Activated naive CD8-positive, alpha-beta T cell treated with anti-CD3 and anti-CD28 coated beads, Interleukin-2, amount 10 ng/mL, durations not matched to agents 7 days and 5 days (primary cell): ENCODE measurements at places on chromosomes 16 and 17.

DNA sequence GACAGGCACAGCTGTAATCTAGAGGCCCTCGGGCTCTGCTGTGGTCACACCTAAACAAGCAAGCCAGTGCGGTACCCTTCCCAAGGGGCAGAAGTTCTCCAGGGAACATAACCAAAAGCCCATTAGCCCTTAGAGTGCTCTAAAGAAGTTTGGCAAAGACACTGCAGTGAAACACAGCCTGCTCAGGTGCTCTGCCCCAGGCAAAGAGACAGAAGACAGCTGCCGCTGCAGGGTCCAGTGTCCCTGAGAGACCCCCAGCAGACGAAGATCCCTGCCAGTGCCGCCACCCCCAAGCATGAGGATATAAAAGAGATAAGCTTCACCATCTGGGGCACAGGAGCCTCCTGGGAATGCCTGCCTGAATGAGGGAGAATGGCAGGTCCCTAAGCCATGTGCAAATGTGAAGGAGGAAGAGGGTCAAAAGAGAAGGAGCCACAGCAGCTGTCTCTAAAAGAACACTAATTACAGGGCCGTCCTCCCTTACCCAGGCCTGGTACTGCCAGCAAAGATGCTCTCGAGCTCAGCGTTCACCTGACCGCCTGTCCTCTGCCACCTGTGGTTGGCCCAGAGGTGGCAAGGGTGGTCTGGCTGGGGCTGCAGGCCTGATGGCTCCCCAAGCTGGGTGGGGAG, 29.7 kb downstream of the CUEDC1 start:
- no peak overlapping the region for H3K4me3 ChIP-seq
- peaks cover 13% of the 10 kb centered on the region for H3K4me1 ChIP-seq
- H3K27me3 ChIP-seq: peaks cover 38% of the 10 kb centered on the region
- H3K36me3 ChIP-seq: no peaks in the 10 kb centered on the region

DNA sequence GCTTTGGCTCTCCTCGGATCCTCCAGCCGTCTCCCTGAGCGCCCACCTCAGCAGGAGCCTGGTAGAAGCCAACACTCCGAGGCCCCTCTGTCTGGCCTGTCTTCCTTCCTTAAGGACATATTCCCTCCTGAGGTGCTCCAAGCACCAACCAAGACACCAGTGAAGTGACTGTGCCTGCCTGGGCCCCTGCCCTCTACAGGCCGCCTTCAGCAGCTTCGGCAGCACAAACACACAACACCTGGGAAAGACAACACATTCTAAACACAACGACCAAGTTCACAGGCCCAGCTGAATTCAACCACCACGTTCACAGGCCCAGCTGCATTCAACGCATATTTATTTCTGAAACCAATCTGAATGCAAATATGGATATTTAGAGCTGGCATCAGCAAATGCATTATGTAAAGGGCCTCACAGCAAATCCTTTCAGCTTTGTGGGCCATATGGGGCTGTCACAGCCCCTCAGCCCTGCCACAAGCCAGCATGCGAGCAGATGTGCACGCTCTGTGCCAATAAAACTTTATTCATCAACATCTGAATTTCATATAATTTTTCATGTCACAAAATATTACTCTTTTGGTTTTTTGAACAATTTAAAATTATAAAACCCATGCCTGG, 12.2 kb downstream of the GALNS start:
- H3K27me3 ChIP-seq: no peaks in the 10 kb centered on the region
- H3K4me3 ChIP-seq: no peak overlapping the region
- H3K36me3 ChIP-seq: no peaks in the 10 kb centered on the region
- no peak for DNase-seq

DNA sequence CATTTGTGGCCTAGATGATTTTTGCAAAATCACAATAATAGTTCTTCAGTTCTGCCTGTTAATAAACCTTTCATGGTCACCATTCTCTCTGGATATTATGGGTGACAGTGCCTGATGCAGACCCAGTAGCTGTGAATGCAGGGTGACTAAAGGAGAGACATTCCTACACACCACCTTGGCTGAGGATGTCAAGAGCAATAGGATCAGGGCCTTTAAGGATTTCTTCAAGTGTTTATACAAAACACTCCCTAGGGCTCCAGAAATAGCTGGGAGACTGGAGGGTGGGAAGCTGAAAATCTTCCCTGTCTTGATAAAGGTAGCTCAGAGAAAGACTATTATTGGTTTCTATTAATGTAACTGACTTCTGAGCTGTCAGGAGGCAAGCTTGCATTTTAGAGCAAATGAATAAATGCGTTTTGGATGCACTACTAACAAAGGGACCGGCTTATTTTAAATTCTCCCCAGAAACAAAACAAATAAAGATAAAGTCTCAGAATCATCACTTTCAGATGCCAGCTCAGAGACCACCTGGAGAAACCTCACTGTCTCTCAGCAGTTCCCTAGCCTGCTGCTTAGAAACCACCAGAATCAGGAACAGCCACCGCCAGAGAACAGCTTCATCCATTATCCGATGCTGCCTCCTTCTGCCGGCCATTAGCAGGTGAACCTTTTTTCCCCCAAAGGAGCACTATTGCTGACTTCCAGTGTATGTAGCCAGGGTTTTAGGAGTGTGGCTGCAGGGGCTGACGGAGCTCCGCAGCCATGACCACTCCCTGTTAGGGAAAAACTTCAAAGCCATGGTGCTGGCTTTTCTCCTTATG, 171.4 kb upstream of the DYNLRB2 start:
- no peak overlapping the region for H3K4me3 ChIP-seq
- H3K27ac ChIP-seq: no peak overlapping the region
- H3K4me1 ChIP-seq: no peaks in the 10 kb centered on the region
- peaks cover 4% of the 10 kb centered on the region for H3K27me3 ChIP-seq
- no peak for DNase-seq

DNA sequence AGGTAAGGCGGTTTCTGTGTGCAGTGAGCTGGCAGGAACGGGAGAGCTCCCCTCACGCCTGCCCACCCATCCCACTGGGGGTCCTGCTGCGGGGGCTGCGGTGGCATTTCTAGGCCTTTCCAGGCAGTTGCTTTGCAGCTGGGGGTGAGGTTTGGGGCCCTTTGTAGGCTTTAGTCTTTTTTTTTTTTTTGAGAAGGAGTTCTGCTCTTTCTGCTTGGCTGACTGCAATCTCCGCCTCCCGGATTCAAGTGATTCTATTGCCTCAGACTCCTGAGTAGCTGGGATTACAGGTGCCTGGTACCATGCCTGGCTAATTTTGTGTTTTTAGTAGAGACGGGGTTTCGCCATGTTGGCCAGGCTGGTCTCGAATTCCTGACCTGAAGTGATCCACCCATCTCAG, 11.1 kb downstream of the TSC2 start:
- H3K27ac ChIP-seq: no peak overlapping the region
- H3K27me3 ChIP-seq: no peaks in the 10 kb centered on the region
- no peak for DNase-seq
- H3K4me1 ChIP-seq: no peaks in the 10 kb centered on the region
- no peak overlapping the region for H3K4me3 ChIP-seq

- no peak overlapping the region for H3K4me3 ChIP-seq
- H3K4me1 ChIP-seq: no peaks in the 10 kb centered on the region
- H3K27me3 ChIP-seq: no peaks in the 10 kb centered on the region
- H3K27ac ChIP-seq: no peak overlapping the region
- DNase-seq: no peak
Observed at GRCh38 chr16:65757064-65757463, 609.4 kb upstream of the CDH5 start.

DNA sequence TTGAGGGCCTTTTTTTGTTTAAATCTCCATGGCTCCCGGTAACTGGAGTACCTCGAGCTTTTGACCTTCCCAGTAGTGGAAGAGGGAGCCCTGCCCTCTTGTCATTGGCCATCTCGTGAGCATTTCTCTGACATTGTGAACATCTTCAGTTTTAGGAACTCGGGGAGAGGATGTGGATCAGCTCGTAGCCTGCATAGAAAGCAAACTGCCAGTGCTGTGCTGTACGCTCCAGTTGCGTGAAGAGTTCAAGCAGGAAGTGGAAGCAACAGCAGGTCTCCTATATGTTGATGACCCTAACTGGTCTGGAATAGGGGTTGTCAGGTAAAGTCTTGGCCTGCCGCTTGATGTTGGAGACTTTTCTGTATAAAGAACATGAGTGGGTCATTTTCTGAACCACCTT, 24.3 kb downstream of the NTAN1 start:
- peak overlapping the region; percentile 83 for H3K27ac ChIP-seq
- H3K27me3 ChIP-seq: no peaks in the 10 kb centered on the region
- H3K4me1 ChIP-seq: peaks cover 14% of the 10 kb centered on the region

DNA sequence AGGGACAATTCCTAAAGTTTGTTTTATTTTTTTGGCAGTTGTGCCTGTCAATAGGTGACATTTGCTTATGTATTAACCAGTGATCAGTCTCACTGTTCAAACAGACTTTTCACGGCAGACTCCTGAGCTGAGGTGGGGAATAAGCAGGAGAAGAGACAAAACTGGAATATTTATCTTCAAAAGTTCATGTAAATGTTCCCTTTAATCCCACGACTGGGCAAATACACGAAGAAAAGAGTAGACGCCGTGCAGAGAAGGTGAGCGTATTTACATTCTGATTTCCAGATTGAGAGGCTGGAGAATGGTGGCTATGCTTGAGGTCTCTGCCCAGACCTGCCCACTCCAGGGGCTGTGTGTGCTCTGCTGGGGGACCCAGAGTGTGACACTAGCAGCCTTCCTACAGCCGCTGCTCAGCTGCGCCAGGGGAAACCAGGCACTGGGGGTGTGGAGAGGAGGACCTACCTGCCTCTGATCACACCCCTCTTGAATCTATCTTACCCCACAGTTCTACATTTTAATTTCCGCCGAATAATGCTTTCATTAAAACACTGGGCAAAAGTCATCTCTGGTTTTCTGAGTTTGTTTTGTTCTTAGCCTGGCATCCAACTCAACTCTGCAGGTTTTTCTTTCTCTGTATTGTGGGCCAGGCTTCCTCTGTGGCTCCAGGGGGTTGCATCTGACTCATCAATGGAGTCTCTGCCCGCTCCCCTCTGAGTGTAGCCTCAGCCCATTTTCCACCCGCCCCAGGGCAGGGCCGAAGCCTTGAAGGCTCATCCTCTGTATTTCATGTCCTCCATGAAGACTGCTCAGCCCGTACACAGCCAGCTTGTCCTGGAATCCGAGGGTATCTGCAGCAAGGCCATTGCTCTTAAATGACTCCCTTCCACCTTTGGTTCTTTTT, 237.1 kb downstream of the NTN1 start:
- H3K27ac ChIP-seq: no peak overlapping the region
- no peak for DNase-seq
- no peak overlapping the region for H3K4me3 ChIP-seq

DNA sequence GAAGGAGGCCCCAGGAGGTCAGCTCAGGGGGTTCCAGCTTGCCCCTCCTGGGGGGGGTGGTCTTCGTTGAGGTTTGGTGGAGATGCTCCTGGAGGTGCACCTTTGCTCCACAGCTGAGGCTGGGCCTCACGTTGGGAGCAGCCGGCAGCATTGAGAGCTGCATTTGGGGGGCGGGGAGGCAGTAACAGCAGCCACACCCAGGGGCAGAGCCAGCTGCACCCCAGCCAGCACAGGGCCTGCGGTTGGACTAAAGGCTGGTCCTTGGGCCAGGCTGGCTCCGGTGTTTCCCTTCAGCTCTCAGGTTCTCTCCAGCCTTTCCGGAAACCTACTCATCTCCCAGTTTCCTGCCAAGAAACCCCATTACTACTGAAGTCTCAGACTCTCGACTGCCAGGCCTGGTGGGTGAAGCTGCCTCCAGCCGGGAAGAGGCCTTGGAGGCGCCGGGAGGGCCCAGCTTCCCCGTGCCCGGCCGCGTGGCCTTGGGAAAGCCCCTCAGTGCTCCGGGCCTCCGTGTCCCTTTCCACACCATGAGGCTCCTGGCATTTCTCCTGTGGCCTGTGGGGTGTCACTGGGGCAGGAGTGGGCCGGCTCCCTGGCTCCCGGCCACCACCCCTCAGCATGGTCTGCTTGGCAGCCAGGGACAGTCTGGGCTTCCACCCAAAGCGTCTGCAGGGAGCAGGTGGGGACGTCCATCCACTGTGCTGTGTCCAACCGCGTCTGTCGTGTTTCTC, 14.0 kb upstream of the BAIAP2 start:
- no peak overlapping the region for H3K4me3 ChIP-seq
- H3K36me3 ChIP-seq: peaks cover 7% of the 10 kb centered on the region
- no peak overlapping the region for H3K27ac ChIP-seq
- peaks cover 29% of the 10 kb centered on the region for H3K4me1 ChIP-seq

DNA sequence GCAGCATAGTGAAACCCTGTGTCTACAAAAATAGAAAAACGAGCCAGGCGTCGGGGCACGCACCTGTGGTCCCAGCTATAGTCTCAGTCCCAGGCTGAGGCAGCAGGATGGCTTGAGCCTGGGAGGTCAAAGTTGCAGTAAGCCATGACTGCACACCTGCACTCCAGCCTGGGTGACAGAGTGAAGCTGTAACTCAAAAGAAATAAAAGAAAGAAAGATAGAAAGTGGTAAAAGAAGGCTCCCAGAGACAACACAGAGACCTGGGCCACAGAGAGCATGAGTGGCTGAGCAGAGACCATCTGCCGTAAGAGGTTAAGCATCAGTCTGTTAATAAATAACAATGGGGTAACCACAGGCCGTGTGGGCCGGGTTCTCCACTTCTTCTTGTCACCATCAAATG, 15.3 kb upstream of the HEXD start:
- no peak overlapping the region for H3K27ac ChIP-seq
- H3K36me3 ChIP-seq: peaks cover 14% of the 10 kb centered on the region
- peaks cover 19% of the 10 kb centered on the region for H3K4me1 ChIP-seq
- H3K27me3 ChIP-seq: no peaks in the 10 kb centered on the region
- no peak overlapping the region for H3K4me3 ChIP-seq

GRCh38 chr17:2405247-2405926, 4.5 kb upstream of the MNT start:
- H3K36me3 ChIP-seq: no peaks in the 10 kb centered on the region
- H3K4me3 ChIP-seq: no peak overlapping the region
- H3K4me1 ChIP-seq: peaks cover 16% of the 10 kb centered on the region
- no peaks in the 10 kb centered on the region for H3K27me3 ChIP-seq

- no peaks in the 10 kb centered on the region for H3K27me3 ChIP-seq
- peaks cover 37% of the 10 kb centered on the region for H3K36me3 ChIP-seq
- peaks cover 43% of the 10 kb centered on the region for H3K4me1 ChIP-seq
- H3K4me3 ChIP-seq: no peak overlapping the region
- H3K27ac ChIP-seq: peak overlapping the region; percentile 72
- DNase-seq: peak; percentile 90
Observed at GRCh38 chr17:49407981-49408501, 6.6 kb downstream of the PHB1 start.

DNA sequence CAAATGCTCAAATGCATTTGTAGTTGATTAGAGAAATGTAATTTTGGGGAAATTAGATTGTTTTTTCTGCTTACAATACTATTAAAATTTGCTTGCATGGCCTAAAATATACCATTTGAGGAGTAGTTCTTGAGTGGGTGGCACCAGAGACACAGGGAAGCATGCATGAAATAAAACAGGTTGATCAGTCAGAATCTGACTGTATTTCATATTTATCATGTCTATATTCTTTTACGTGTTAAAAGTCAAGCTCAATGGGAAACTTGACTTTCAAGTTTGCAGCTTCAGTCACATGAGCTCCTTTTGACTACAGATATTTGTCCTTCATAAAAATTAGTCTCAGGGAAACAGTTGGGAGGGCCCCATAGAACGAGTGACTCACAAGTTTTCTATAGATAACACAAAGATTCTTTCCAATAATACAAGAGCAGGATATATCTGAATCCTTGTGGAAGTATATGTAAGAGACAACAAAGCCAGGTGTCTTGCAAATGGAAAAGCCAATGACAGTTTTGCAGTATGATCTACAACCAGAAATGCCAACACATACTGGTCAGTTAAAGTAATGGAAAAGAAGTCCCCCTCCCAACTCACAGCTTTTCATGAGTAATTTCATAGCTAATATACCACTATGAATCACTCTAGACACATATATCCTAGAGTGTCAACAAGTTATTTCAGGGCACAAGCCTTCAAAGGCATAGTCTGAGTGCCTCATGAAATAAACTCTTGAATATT, 42.2 kb upstream of the CORO6 start:
- H3K27ac ChIP-seq: peak overlapping the region; percentile 25
- peaks cover 23% of the 10 kb centered on the region for H3K4me1 ChIP-seq
- H3K36me3 ChIP-seq: peaks cover 48% of the 10 kb centered on the region
- no peak overlapping the region for H3K4me3 ChIP-seq

GRCh38 chr16:72853575-72854266, 194.2 kb downstream of the ZFHX3 start:
- no peaks in the 10 kb centered on the region for H3K36me3 ChIP-seq
- H3K4me3 ChIP-seq: peak overlapping the region; percentile 17
- H3K27me3 ChIP-seq: peaks cover 40% of the 10 kb centered on the region
